ENCODE measurements at places on chromosomes 2 and 18. TPM values are rescaled to one million over a fixed set of nuclear protein-coding genes. Genes with fewer than 3 reads are reported as not detected.
A peak's percentile ranks its signal among the peaks of the same experiment; 100 is the strongest.

The TANK gene
- total RNA-seq, result 76.9 TPM

DNA sequence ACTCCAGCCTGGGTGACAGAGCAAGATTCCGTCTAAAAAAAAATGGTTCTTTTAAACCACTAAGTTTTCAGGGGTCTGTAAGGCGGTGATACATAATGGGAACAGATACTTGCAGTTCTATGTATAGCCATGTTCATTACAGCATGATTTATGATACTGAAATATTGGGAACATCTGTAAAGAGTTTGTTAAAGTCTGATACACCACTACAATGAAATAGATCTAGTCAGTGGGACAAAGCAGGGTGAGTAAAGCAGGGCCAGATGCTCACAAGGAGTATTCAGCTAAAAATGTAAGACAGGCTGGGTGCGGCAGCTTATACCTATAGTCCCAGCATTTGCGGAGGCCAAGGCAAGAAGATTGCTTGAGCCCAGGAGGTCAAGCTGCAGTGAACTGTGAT, 6.2 kb upstream of the ING5 start:
- H3K36me3 ChIP-seq, result no peaks in the 10 kb centered on the region
- H3K4me3 ChIP-seq, result no peak overlapping the region
- no peak overlapping the region for H3K27ac ChIP-seq
- no peaks in the 10 kb centered on the region for H3K4me1 ChIP-seq
- H3K27me3 ChIP-seq, result no peaks in the 10 kb centered on the region

The LANCL1 gene
- 33.3 TPM for total RNA-seq

DNA sequence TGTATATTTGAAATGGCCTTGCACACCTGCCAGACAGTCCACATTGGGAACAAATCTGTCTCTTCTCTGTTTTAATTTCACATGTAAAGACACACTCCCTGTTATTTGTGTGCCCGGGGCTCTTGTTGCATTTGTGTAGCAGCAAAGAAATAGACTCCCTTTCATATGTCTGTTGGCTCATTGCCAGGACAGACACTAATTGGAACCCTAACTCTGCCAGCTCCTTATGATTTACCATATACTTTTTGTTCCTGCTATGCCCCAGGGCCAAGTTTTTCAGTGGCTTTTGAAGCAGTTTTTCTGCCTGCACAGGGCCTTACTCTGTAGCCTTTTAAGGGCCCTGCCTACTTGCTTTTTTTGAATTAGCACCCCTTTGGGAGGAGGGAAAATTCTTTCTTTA, 396.9 kb downstream of the DLGAP1 start:
- no peaks in the 10 kb centered on the region for H3K27me3 ChIP-seq
- no peak for DNase-seq
- H3K4me3 ChIP-seq, result no peak overlapping the region
- H3K36me3 ChIP-seq, result no peaks in the 10 kb centered on the region

GRCh38 chr2:234957834-234958135, 6.0 kb downstream of the SH3BP4 start:
- no peak overlapping the region for H3K4me3 ChIP-seq
- no peaks in the 10 kb centered on the region for H3K36me3 ChIP-seq
- H3K27me3 ChIP-seq, result no peaks in the 10 kb centered on the region
- no peak for DNase-seq

The CFAP53 gene
- total RNA-seq, result 0.39 TPM

DNA sequence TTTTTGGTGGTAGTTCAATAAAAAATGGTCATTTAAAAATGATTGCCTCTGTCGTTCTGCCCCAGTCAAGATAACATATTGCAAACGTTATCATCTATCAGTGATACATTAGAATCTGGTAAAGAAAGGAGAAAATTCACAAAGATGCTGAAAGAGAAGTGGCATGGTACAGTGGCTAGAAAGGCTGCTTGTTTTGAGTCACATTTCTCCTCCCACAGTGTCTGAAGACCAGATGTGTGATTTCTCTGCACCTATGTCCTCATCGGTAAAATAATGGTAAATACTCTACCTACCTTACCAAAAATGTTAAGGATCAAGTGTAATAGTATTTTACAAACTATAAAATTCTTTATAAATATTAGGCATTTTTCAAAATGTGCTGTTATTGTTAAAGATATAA, 76.1 kb upstream of the NOSTRIN start:
- DNase-seq, result no peak
- H3K27me3 ChIP-seq, result no peaks in the 10 kb centered on the region
- H3K4me1 ChIP-seq, result no peaks in the 10 kb centered on the region
- H3K27ac ChIP-seq, result no peak overlapping the region
- H3K4me3 ChIP-seq, result no peak overlapping the region

- no peaks in the 10 kb centered on the region for H3K27me3 ChIP-seq
- H3K27ac ChIP-seq, result no peak overlapping the region
- no peak for DNase-seq
- no peak overlapping the region for H3K4me3 ChIP-seq
- no peaks in the 10 kb centered on the region for H3K36me3 ChIP-seq
Observed at GRCh38 chr2:213091765-213092164, 59.6 kb downstream of the IKZF2 start.

GRCh38 chr18:44039216-44039615, 641.5 kb upstream of the SETBP1 start:
- no peaks in the 10 kb centered on the region for H3K4me1 ChIP-seq
- H3K27ac ChIP-seq, result no peak overlapping the region
- no peaks in the 10 kb centered on the region for H3K27me3 ChIP-seq
- H3K4me3 ChIP-seq, result no peak overlapping the region

The VAMP8 gene
- 43.5 TPM for total RNA-seq

The KYNU gene
- 13.5 TPM for total RNA-seq

The COL4A4 gene
- 14.1 TPM for total RNA-seq

The SLC9A4 gene
- not detected for total RNA-seq

DNA sequence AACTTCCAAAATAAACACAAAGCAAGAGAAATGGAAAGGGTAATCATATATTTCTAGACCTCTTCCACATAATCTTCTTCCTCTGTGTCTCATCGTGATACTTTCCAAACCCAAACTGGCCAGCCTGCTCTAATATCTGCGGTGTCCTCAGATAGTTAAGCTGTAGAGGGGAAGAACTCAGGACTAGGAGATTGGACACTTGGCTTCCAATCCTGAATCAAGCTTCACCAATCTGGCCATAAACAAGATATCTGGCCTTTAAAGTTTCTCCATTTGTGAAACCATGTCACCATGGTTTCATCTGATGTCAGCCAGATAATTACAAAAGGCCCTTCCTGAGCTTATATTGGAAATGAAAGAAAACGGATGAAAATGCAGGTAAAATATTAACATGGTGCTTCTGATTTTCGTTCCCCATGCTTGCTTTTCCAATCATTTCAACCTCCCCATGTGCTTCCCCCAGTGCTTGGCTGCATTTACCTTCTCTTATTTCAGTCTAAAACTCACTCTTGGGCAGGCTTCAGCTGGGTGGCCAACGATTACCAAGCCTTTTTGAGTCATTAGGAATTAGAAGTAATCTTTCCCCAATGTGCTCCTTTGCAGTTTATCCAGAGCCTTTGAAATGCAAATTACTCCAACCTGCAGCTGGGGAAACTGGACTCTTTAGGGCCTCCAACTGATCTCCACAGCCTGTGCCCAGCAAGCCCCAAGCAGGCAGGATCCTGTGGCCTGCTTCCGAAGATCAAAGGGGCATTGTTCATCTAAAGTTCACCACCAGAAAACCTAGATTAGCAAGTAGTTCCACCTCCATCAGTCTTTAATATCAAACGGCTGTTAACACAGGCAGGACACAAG, 44.5 kb upstream of the MYCN start:
- H3K4me1 ChIP-seq, result no peaks in the 10 kb centered on the region
- no peak for DNase-seq
- no peaks in the 10 kb centered on the region for H3K27me3 ChIP-seq
- H3K4me3 ChIP-seq, result no peak overlapping the region

DNA sequence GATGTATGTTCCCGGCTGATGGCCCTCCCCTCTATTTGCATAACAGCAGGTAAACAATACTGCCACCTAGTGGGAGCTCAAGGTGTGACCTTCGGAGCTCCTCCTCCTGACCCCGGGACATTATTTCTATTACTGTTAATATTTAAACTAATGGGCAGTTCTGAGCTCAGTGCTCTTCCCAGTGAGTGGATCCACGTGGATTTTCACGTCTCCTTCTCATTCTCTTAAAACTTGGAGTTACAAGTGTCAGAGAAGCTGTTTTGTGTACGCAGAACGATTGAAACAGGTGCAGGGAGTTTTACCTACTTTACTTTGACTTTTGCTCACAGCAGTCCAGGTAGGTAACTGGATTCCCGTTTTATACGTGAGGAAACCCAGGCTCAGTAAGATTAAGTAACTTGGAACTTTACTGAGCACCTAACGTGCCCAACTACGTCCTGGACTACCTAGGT, 127.3 kb downstream of the PRKCE start:
- H3K27ac ChIP-seq, result no peak overlapping the region
- H3K4me1 ChIP-seq, result no peaks in the 10 kb centered on the region
- DNase-seq, result no peak
- H3K36me3 ChIP-seq, result no peaks in the 10 kb centered on the region
- H3K27me3 ChIP-seq, result no peaks in the 10 kb centered on the region

The CTAGE1 gene
- not detected for total RNA-seq

The SPC25 gene
- total RNA-seq, result 0.93 TPM

The CIDEA gene
- 0.57 TPM for total RNA-seq

- H3K36me3 ChIP-seq, result no peaks in the 10 kb centered on the region
- H3K27ac ChIP-seq, result no peak overlapping the region
- no peak overlapping the region for H3K4me3 ChIP-seq
- no peaks in the 10 kb centered on the region for H3K27me3 ChIP-seq
- no peak for DNase-seq
- no peaks in the 10 kb centered on the region for H3K4me1 ChIP-seq
Observed at GRCh38 chr2:170498619-170499018, 216.5 kb upstream of the SP5 start.

DNA sequence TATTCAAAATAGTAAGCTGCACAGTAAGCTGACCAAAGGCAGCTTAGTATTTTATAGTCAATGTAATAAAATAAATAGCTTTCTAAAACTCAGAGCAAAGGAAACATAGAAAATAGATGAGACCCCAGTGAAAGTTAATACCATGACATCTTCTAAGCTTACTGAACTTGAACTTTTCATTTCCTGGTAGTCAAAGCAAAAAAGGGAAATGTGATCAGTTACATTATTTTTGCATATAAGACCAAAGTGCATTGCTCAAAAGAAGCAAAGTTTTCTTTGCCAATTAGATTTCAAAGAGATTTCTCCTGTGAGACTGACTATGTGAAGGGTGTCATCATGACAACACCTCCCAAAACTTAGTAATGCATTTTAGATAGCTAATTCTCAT, 70.2 kb downstream of the MYO1B start:
- H3K4me1 ChIP-seq, result no peaks in the 10 kb centered on the region
- H3K27me3 ChIP-seq, result no peaks in the 10 kb centered on the region
- no peak overlapping the region for H3K4me3 ChIP-seq
- H3K27ac ChIP-seq, result no peak overlapping the region
- no peak for DNase-seq

- no peaks in the 10 kb centered on the region for H3K36me3 ChIP-seq
- no peak overlapping the region for H3K4me3 ChIP-seq
- H3K4me1 ChIP-seq, result no peaks in the 10 kb centered on the region
- H3K27me3 ChIP-seq, result no peaks in the 10 kb centered on the region
- H3K27ac ChIP-seq, result no peak overlapping the region
- no peak for DNase-seq
Observed at GRCh38 chr2:26877276-26877675, 29.3 kb downstream of the DPYSL5 start.

The IL36B gene
- not detected for total RNA-seq

DNA sequence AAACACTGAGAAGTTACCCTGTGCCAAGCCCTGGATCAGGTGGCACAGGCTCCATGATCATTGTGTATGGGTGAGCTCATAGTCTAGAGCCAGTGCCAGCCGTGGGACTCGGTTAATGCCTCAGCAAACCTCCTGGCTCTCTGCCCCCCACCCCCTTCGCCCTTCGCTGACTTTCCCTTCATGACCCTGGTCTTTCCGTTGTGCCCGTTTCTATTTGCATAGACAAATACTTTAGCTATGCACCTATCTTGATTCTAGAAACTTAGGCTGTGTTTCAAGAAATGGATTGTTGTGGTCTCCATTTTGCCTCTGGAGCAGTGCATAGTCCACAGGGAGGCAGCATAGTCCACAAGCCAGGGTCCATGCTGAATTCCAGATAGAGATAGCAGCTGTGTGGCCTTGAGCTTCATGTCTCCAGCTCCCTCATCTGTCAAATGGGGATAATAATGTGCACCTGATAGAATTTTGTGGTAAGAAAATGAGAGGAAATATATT, 44.8 kb upstream of the KDM3A start:
- peaks cover 5% of the 10 kb centered on the region for H3K4me1 ChIP-seq
- DNase-seq, result peak; percentile 56
- H3K4me3 ChIP-seq, result no peak overlapping the region
- H3K27me3 ChIP-seq, result peaks cover 1% of the 10 kb centered on the region
- no peaks in the 10 kb centered on the region for H3K36me3 ChIP-seq

- no peaks in the 10 kb centered on the region for H3K27me3 ChIP-seq
- H3K36me3 ChIP-seq, result no peaks in the 10 kb centered on the region
- no peak overlapping the region for H3K27ac ChIP-seq
- H3K4me1 ChIP-seq, result no peaks in the 10 kb centered on the region
- DNase-seq, result peak; percentile 30
Observed at GRCh38 chr2:95314964-95315611, 17.9 kb downstream of the KCNIP3 start.

GRCh38 chr2:176158855-176159662, 2.0 kb downstream of the HOXD3 start:
- H3K4me1 ChIP-seq, result no peaks in the 10 kb centered on the region
- no peak overlapping the region for H3K27ac ChIP-seq
- no peaks in the 10 kb centered on the region for H3K36me3 ChIP-seq
- no peak overlapping the region for H3K4me3 ChIP-seq

DNA sequence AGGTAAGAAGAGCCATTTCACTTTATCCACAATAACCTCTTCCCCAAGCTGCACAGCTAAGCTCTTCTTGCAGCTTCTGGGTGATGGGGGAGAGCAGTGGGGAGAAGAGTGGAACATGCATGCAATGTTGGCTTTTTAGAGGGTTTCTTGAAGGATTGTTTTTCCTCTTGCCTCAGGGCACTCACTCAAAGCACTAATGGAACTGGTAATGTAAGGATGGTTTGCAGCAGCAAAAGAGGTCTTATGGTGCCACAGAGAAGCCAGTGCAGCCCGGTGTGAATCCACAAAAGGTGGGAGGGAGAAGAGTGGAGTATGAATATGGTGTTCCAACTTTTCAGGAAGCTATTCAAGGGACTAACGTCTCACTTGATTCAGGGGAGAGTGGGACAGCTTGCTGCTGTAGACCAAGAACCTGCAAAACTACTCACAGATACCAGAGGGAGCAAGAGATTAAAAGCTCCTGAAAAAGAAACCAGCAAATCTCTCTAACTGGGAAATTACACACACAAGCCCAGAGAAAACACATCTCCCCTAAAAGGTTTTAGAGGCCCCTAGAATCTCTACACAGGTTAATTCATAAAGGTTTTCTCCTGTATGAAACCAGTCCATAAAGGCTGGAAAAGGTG, 116.4 kb downstream of the CHN1 start:
- H3K27me3 ChIP-seq, result no peaks in the 10 kb centered on the region
- no peak overlapping the region for H3K4me3 ChIP-seq

- no peaks in the 10 kb centered on the region for H3K27me3 ChIP-seq
- no peak overlapping the region for H3K27ac ChIP-seq
- H3K4me3 ChIP-seq, result no peak overlapping the region
- H3K36me3 ChIP-seq, result peaks cover 5% of the 10 kb centered on the region
- DNase-seq, result no peak
- H3K4me1 ChIP-seq, result no peaks in the 10 kb centered on the region
Observed at GRCh38 chr2:171822525-171823322, 71.3 kb downstream of the SLC25A12 start.

GRCh38 chr18:59379772-59380522, 20.9 kb upstream of the LMAN1 start:
- no peak for DNase-seq
- H3K4me3 ChIP-seq, result no peak overlapping the region
- H3K27ac ChIP-seq, result no peak overlapping the region
- no peaks in the 10 kb centered on the region for H3K36me3 ChIP-seq
- no peaks in the 10 kb centered on the region for H3K4me1 ChIP-seq
- H3K27me3 ChIP-seq, result no peaks in the 10 kb centered on the region

Measured in aorta (tissue), 5 donors.